ENCODE measurements at places on chromosomes 3 and 15.

DNA sequence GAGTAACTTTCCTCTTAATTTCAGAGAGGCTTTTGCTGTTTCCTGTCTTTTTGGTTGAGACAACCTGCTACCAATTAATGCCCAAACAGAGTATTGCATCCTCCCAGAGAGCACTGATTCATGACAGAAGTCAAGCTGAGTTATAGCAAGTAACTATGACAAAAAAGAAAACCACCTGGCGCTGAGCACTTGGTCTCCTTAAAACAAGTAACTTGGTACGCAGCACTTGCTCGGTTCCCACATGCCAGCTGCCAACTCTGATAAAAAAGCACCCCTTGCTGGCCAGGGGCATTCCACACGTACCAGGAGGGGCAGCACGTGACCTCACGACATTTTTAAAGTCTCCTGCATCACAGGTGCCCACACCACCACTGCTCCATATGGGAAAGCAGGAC is 13.5 kb upstream of the MYO5C start:
- no peak for DNase-seq
- peaks cover 24% of the 10 kb centered on the region for H3K36me3 ChIP-seq
- H3K4me3 ChIP-seq: no peak overlapping the region
- H3K27ac ChIP-seq: no peak overlapping the region
- H3K27me3 ChIP-seq: no peaks in the 10 kb centered on the region
- H3K4me1 ChIP-seq: peaks cover 11% of the 10 kb centered on the region

DNA sequence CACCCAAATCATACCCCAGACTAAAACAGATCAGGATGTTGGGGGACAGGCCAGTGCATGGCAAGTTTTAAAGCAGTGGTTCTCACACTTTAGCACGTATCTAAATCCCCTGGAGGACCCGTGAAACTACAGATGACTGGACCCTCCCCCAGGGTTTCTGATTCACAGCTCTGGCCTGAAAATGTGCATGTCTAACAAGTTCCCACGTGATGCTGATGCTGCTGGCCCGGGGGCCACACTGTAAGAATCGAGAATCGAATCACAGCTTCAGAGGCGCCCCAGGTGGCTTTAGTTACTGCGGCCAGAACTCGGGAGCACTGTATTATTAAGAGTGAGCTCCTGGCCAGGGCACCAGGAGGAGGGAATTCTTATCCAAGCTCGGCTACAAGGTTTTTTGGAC is 11.6 kb downstream of the ADAMTS17 start:
- DNase-seq: peak; percentile 61
- peaks cover 21% of the 10 kb centered on the region for H3K36me3 ChIP-seq
- peaks cover 75% of the 10 kb centered on the region for H3K4me1 ChIP-seq
- peak overlapping the region; percentile 57 for H3K4me3 ChIP-seq
- H3K27me3 ChIP-seq: peaks cover 21% of the 10 kb centered on the region

GRCh38 chr3:168813225-168813802 is 717.6 kb upstream of the GOLIM4 start:
- H3K4me1 ChIP-seq: no peaks in the 10 kb centered on the region
- no peak for DNase-seq
- H3K4me3 ChIP-seq: no peak overlapping the region
- no peaks in the 10 kb centered on the region for H3K27me3 ChIP-seq
- no peak overlapping the region for H3K27ac ChIP-seq

DNA sequence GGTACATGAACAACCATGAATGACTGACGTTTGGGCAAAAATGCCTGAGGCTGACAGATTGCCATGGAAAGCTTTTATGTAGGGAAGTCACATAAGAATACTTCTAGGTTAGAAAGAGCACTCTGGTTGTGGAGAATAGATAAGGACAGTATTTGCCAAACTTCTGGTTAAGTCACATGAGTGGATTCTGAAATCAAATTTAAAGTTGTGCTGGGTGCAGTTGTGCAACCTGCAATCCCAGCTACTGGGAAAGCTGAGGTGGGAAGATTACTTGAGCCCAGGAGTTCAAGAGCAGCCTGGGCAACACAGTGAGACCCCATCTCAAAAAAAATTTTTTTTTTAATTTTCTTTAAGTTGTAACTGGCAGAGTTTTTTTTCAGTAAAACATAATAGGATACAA is 7.2 kb upstream of the ZNF148 start:
- no peak overlapping the region for H3K4me3 ChIP-seq
- H3K27ac ChIP-seq: no peak overlapping the region
- DNase-seq: no peak
- H3K4me1 ChIP-seq: peaks cover 12% of the 10 kb centered on the region
- H3K36me3 ChIP-seq: no peaks in the 10 kb centered on the region

GRCh38 chr3:126456766-126457388 is 18.8 kb downstream of the ZXDC start:
- peaks cover 40% of the 10 kb centered on the region for H3K36me3 ChIP-seq
- no peak for DNase-seq
- no peaks in the 10 kb centered on the region for H3K27me3 ChIP-seq
- H3K4me3 ChIP-seq: no peak overlapping the region
- no peak overlapping the region for H3K27ac ChIP-seq

DNA sequence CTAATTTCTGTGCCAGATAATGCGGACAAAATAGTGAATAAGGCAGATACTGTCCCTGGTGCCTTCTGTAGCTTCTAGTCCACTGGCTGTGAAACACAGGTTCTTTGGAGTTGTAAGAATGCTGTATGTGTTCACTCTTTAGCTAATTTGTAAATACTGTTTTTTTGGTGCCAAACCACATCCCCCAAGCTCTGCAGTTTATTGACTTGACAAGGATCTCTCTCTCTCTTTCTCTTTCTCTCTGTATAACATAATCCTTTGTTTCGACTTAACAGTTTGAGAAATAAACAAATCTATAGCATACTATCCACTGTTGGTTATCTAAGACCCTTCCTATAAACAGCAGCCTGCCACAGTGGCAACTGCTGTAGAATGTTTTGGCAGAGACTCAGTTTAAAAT is 7.6 kb downstream of the SMAD3 start:
- no peaks in the 10 kb centered on the region for H3K27me3 ChIP-seq
- peak overlapping the region; percentile 34 for H3K4me3 ChIP-seq
- H3K36me3 ChIP-seq: peaks cover 74% of the 10 kb centered on the region
- peaks cover 93% of the 10 kb centered on the region for H3K4me1 ChIP-seq

- H3K4me1 ChIP-seq: peaks cover 2% of the 10 kb centered on the region
- H3K27me3 ChIP-seq: no peaks in the 10 kb centered on the region
- H3K27ac ChIP-seq: no peak overlapping the region
- H3K36me3 ChIP-seq: peaks cover 52% of the 10 kb centered on the region
Observed at GRCh38 chr3:59831394-59831793, 781.6 kb upstream of the CFAP20DC start.

GRCh38 chr15:28934645-28935044 is 48.9 kb downstream of the APBA2 start:
- H3K4me3 ChIP-seq: no peak overlapping the region
- H3K27me3 ChIP-seq: peaks cover 12% of the 10 kb centered on the region
- H3K27ac ChIP-seq: no peak overlapping the region
- peaks cover 8% of the 10 kb centered on the region for H3K36me3 ChIP-seq
- DNase-seq: no peak

DNA sequence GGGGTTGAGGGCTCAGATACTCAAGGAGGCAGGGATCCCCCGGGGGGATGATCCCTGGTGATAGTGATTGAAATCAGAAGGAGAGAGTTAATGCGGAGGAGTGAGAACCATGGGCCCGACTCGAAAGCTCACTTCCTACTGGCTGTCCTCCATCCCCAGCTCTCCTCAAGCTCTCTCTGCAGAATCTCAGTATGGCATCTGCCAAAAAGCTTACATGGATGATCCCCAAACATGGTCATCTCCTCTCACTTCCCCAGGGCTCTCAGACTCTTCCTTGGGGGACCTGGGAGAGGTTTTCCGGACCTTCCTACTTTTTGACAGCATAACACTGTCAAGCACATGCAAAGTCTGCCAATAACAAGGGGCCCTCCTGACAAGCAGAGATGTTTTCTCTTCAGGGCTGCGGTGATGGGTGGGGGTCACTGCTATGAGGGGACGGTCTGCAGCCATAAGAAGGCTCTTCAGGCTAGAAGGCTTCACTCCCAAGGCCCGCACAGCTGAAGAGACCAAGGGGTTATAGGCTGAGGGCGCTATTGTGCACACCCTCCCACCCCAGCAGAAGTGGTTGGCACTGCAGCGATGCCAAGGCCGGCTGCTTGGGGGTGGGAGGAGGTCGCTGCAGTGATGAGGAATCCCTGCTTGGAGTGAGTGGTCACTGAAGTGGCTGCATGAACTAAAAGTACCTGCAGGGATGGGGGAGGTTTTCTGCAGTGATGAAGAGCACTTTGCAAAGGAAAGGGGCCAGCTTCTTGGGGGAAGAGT is 828 bp upstream of the VWA5B2 start:
- DNase-seq: no peak
- peak overlapping the region; percentile 53 for H3K4me3 ChIP-seq
- H3K36me3 ChIP-seq: no peaks in the 10 kb centered on the region
- H3K4me1 ChIP-seq: peaks cover 9% of the 10 kb centered on the region
- no peak overlapping the region for H3K27ac ChIP-seq

DNA sequence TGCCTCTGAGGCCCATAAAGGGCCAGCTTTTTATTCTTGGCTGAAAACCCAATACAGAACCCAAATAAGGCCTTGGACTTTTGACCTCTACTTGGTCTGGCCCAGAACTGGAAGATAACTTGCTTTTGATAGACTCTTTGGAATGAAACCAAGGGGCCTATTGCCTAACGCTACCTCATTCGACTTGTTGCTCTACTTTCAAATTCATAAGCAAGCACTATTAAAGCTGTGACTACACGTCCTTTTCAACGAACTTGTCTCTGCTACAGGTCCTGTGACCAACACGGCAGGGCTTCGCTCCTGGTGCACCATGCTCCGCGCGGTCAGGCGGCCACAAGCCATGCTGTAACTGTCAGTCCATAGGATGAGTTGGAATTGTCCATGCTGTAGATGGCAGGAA is 385.4 kb downstream of the MFSD1 start:
- H3K27ac ChIP-seq: no peak overlapping the region
- H3K4me1 ChIP-seq: no peaks in the 10 kb centered on the region
- H3K4me3 ChIP-seq: no peak overlapping the region
- no peaks in the 10 kb centered on the region for H3K27me3 ChIP-seq
- H3K36me3 ChIP-seq: no peaks in the 10 kb centered on the region

DNA sequence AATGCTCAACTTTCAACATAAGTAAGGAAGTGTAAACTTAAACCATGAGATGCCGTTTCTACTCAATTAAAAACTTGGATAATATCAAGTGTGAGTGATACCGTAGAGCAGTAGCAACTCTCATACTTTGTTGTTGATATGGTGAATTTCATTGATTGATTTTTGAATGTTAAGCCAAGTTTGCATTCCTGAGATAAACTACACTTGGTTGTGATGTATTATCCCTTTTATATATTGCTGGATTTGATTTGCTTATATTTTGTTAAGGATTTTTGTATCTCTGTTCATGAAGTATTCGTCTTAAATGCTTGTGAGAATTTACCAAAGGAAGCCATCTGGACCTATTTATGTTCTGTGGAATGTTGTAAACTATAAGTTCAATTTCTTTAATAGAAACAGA is 21.7 kb downstream of the SLMAP start:
- peaks cover 5% of the 10 kb centered on the region for H3K36me3 ChIP-seq
- no peak for DNase-seq
- no peak overlapping the region for H3K27ac ChIP-seq
- peaks cover 6% of the 10 kb centered on the region for H3K4me1 ChIP-seq

DNA sequence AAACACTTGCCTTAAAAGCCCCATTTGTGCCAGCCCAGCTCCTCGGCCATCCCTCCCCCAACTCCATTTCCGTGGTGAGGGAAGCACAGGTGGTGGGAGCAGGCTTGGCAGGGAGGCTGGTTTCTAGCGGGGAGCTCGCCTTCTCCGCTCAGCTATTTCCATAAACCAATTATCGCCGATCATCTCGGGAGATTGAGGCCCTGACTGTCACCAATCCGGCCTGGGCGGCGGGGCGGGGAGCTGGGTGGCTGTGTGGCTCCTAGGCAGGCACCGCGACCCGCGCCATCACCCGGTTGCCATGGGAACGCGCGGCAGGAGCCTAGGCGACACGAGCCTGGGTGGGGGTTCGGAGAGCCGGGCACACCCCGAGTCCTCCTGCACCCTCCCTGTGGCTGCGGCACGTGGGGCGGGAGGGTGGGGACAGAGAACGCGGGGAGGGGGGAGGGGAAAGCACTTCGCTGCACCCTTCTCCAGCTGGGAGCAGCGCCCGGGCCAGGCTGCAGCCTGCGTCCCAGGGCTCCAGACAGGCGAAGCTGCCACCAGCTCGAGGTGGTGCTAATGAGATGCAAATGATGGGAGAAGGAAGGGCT is 9.3 kb downstream of the CCDC33 start:
- H3K4me3 ChIP-seq: no peak overlapping the region
- H3K36me3 ChIP-seq: no peaks in the 10 kb centered on the region
- no peak overlapping the region for H3K27ac ChIP-seq
- DNase-seq: peak; percentile 44

DNA sequence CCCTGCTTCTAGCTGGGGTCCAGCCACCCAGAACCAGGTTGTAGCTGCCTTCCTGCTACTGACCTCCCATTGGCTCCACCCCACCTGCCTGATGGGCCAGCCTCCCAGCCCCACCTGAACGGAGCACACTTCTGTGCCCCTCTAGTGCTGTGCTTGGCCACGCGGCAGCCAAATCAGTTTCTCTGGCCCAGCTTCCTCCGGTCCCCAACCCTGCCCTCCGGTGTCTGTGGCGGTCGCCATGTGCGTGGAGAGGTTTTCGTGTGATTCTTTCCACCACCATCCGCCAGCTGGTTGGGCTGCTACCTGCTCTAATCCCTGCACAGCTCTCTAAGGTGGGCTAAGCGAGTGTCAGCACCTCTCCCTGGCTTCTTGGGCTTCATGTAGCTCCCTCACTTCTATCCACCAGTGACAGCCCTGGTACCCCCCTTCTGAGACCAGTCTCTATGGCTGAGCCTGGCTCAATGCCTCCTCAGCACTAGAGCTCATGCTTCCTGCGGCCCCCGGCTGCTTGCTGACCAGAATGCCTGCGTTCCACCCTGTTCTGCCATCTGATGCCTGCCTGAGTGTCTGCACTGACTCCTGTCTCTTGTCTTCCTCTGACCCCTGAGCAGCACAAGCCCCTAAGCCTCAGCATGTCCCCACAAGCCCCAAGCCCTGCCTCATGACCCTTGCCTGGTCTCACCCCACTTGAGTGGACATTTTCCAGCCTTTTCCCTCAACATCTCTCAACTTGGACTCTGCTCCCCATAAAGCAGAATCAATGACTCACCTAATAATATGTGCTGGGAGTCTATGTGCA is 23.2 kb upstream of the MAGEF1 start:
- H3K27ac ChIP-seq: no peak overlapping the region
- no peak for DNase-seq
- H3K36me3 ChIP-seq: no peaks in the 10 kb centered on the region
- no peak overlapping the region for H3K4me3 ChIP-seq
- peaks cover 31% of the 10 kb centered on the region for H3K27me3 ChIP-seq

DNA sequence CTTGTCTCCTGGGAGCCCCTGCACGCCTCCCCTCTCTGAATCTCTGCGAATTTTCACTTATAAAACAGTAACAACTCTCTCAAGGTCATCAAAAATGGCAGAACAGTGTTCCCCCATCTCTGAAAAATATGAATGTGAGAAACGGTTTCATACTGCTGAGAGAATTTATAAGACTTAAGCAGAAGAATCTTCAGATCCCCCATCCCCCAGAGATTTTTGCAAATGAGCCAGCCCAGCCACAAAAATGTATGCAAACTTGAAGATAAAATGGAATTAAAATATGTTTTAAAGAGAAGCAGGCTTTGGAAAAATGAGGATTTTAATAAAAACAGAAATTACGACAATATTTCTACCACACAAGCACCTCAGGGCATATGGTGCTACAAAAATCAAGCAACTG is 173.0 kb downstream of the STT3B start:
- DNase-seq: no peak
- H3K27ac ChIP-seq: no peak overlapping the region
- H3K27me3 ChIP-seq: peaks cover 21% of the 10 kb centered on the region
- no peak overlapping the region for H3K4me3 ChIP-seq
- peaks cover 3% of the 10 kb centered on the region for H3K4me1 ChIP-seq
